ENCODE measurements at places on chromosomes 4 and X.

GRCh38 chr4:147516133-147516532, 35.2 kb downstream of the EDNRA start:
- DNase-seq: no peak

DNA sequence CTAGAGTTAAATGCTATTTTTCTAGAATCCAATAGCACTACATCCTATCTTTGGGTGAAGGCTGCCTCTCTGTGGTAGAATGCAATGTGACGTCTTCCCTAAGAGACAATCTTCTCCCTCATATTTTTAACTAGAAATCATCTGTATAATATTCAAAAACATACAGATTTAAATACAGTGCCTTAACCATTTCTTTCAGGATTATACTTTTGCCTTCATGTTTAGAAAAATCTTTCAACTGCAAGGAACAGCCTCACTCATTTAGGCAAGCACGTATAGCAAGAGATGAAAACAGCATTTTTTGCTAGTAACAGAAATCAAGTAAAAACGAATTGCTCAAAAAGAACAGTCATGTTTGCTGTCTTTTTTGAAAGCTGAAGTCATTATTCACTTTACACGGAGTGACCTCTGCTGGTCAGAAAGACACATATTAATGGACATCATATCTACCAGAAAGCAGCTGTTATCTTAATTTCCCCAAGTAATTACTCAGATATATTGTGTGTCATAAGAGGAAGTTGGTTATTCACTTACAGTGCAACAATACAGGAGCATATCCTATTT, 422.3 kb downstream of the STPG2 start:
- no peak for DNase-seq

GRCh38 chr4:53847965-53848364, 216.4 kb downstream of the CHIC2 start:
- DNase-seq: no peak

GRCh38 chr4:569958-570667, 6.0 kb downstream of the TMEM271 start:
- no peak for DNase-seq

GRCh38 chrX:77167993-77168392, 279.2 kb upstream of the FGF16 start:
- DNase-seq: no peak

GRCh38 chr4:80781431-80781830, 249.1 kb upstream of the BMP3 start:
- no peak for DNase-seq

GRCh38 chr4:70734971-70735370, 13.2 kb downstream of the RUFY3 start:
- DNase-seq: no peak

GRCh38 chr4:90281541-90282355, 154.6 kb downstream of the CCSER1 start:
- no peak for DNase-seq

- DNase-seq: no peak
Observed at GRCh38 chr4:6878451-6879059, 31.1 kb upstream of the TBC1D14 start.

DNA sequence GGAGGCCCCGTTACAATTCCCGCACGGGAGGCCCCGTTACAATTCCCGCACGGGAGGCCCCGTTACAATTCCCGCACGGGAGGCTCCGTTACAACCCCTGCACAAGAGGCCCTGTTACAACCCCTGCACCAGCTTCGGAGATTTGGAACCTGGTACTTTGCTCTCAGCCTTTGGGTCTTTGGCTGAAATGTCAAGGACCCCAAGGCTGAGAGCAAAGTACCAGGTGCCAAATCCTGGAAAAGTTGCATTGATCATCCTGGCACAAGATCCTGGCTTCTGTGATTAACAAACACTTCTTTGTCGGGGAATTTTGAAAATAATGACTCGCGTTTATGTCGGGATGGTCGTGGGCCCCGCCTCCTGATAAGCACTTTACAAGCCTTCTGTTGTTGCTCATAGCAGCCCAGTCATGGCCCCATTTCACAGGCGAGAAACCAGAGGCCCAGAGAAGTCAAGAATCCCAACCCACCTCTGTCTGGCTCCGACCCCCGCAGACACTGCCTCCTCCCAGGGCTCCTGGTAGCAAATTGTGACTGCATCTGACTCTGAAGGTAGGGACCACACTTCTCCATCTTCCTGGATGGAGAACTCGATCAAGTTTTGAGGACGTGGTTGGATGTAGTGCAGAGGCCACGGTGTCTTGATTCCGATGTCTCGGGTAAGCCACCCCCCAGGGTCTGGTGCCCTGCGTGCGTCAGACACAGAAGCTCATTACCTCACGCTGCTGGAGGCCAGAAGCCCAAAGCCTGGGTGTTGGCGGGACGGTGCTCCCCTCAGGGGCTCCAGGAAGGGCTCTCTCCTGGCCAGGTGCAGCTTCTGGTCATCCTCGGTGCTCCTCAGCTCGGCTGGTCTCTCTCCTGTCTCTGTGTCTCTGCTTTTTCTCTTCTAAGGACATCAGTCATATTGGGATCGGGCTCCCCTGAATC, 60.3 kb downstream of the ADRA2C start:
- no peak for DNase-seq
